GM12892 (cell line): ENCODE measurements at places on chromosomes 7 and 10.

DNA sequence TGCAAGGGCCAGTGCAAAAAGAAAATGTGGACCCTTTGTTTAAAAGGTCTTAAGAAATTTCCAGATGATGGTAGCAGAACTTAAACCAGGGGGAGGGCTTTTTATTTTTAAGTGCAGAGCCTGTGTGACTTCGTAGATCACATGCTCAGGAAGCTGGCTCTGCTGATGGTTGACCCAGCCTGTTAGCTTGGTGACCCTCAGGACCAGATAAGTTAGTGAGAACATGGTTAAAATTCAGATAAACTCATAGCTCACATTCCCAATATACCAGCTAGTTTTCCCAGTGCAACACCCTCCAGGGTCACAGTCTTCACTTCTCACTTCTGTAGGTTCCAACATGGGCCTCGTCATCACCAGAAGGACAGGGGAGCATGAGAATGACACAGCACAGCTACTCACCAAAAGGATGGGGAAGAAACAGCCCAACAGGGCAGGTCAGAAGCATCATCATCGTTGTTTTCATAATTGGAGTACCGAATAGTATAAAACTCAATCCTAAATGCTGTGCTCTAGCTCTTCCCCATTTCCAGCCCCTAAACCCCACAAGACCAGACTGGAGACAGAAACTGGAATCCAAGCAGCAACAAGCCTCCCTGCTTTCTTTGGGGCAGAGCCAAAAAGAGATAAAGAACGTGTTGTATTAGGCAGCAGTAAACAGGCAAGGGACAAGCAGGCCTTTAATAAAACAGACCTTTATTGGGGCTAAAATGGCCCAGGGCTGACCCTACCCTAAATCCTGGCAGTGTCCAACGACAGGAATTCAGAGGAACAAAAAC, 102.2 kb upstream of the ANKRD1 start:
- no peak for DNase-seq

DNA sequence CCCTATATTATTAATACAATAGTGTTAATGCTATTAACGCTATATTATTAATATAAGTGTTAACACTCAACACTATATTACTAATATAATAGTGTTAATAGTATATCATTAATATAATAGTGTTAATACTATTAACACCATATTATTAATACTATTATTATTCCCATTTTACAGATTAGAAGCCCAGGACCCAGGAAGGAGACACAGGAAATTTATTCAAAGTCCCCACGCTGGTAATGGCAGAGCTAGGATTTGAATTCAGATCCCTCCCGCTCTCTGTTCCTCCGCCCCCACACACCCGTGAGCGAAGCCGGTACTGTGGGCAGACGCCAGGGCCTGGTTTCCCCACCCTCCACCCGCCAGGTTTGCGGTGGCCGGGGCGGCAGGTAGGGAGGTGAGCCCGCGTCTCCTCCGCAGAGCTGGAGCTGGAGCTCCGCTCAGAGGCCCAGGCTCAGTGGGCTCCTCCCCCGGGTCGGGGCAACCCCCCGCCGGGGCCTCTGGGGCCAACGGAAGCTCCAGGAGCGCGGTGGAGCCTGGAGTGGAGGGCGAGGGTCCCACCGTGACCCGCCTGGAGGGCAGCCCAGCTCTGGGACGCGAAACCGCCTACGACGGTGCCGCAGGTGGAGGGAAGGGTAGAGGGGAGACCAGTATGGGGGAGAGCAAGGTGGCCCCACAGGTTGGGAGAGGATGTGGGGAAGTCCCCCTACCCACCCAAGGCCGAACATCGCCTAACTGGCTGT, at the start of gene TMEM225B:
Gene TMEM225B, plus strand, starts transcription at position 506 of the 740 bp plus-strand sequence. CDS start 6,122 bp downstream, outside the sequence.
- no peak for DNase-seq

DNA sequence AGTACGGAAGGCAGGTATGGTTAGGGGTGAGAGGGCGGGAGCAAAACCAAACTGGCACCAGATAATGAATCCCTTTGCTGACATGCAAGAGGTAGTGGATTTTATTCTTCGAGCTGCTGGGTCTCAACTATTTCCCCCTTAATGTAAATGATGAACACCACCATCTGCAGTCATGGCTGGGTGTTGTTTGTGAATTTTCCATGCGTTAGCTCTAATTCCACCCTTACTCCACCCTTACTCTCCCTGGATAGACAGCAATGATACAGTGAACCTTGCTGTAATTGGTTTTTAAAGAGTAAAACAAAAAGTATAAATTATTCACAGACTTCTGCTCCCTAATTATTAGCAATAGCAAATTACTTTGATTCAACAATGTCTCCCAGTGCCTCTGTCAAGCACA, 74.5 kb upstream of the PDE1C start:
- DNase-seq = no peak

DNA sequence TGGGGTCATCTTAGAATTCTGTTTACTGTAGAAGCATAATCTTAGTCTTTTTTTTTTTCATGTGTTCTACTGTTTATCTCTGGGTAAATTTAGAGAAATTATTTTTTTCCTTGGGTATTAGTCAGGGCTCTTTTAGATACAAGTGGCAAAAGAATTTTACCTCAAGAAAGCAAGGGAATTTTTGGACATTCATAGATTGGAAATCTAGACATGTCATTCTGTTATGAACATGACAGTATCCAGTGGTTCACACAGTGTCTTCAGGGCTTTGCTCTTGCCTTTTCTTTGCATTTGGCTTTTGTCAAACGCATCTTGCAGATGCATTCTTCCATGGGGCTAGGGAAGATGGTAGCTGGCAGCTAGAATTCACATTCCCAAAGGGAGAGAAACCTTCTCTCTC, 13.7 kb upstream of the TAS2R41 start:
- no peak for DNase-seq

- DNase-seq = no peak
These were observed 123.3 kb downstream of the HIPK2 start for GRCh38 chr7:139654276-139655181.

DNA sequence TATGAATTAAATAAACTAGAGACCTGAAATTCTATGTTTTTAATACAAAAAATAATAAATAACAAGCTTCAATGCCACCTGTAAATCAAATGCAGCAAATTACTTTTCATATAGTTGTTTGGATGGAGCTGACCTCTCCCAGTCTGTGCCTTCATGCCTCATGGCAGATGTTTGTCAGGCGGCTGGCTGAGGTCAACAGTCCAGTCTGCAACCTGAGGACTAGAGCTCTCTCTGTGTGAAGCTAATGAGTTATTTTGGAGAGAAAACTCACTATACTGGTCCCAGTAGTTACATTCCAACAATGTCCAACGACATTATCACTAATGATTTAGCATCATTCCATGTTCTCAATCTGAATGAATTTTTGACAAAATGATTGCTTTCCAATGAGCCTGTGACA, 746.2 kb upstream of the POM121L12 start:
- DNase-seq = no peak

DNA sequence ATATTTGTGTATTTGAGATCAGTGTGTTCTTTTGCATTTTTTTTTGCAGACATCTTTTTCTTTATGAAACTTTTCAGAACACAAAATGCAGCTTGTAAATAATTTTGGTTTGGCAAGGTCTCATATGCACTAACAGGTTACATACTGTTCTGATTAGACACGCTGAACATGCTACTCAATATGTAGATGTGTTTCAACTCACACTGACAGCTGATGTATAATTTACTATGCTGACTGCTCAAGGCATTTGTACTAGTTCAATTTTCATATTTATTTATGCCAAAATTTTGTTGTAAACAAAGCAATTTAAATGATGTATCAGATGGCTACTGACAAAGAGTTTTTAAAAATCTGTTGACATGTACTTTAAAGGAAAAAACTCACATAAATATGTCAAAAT, 123.8 kb downstream of the TFEC start:
- no peak for DNase-seq

DNA sequence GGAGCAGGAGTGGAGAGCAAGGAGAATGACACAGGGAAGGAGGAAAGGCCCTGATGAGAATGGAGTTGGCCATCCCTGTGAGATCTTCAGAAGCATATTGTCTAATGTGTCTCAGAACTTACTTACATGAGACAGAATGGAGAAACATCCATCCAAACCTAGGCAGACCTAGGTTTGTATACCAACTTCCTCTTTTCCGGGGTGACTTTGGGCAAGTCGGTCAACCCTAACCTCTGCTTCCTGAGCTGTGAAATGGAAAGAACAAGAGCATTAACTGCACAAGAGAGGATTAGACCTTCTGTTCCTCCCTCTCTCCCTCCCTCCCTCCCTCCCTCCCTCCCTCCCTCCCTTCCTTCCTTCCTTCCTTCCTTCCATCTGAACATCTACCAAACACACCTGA, 4.5 kb downstream of the GHRHR start:
- DNase-seq = no peak
